Left forelimb (tissue), 1 donor: ENCODE measurements at places on chromosomes 12 and 14.

DNA sequence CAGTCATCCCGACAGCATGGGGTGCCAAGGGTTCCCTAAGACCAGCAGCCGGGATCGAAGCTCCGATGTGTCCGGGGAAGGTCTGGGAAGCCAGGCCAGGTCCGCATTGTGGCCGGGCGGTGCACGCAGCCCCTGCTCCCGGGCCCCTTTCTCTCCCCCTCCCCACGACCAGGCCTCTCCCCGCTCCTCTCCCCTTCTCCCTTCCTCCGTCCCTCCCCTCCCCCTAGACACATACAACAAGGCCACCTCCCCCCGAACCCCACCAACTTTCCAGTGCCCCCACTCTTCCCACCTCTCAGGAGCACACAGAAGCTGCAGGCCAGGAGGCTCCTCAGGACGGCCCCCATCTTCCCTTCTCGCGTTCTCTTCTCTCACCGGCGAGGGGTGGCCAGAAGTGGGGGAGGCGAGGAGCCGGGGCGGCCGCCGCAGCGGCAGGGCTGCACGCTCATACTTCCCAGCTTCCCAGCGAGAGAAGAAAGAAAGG lies 413 bp downstream of the LRP6 start:
- DNase-seq, result no peak

DNA sequence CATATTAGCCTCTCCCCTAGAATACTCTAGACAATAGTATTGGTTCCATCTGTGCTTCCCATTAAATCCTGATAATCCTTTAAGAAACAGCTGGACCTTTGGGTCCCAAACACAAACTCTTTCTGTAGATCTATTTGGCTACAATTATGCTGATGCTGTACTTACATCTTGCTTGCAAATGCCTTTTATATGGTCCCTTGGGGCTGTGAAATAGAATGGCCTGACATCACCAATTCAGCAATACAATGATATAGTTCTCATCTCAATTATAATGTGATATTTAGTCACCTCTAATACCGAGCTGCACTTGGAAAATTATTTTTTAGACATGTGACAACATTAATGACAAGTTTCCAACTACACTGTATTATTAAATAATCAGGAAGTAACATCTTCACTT lies 261.5 kb downstream of the SOX5 start:
- DNase-seq, result no peak

- DNase-seq, result no peak
These were observed 49.5 kb upstream of the KCNC2 start for GRCh38 chr12:75259143-75259542.

- no peak for DNase-seq
These were observed 158.2 kb downstream of the FOXN3 start for GRCh38 chr14:89258728-89259273.

DNA sequence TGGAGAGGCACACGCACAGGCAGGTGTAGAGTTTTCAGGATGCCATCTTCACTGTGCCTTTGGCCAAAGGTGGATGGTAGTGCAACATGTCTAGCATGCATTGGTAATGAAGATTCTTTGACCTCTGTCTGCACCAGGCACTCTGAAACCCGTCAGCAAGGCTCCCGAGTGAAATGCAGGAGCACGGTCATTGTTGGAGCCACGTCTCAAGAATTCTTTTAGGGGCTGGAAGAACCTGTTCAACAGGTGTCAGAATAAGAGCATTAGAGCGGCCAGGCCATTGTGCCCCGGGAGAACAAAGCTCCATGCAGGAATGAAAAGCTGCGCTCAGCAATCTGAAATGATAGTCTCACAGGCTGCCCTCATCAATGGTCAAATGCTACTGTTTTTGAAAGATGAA lies 40.2 kb upstream of the DICER1 start:
- DNase-seq, result no peak

DNA sequence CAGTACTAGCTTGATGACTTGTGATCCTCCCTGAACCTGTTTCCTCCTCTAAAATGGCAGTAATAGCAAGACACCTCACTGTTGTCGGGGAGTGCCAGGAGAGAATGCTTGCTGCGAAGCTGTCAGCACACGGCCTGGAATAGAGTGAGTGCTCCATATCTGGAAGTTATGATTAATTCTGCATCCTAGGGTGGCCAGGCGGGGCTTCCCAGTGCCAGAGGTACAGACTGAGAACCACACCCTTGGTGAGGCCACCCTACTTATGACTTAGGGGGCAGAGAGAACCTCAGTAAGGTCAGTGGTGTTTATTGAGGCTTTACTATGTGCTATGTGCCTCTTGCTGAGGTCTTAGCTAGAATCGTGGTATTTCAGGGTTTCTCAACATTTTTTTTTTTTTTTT lies 20.1 kb downstream of the MORN3 start:
- no peak for DNase-seq

GRCh38 chr14:52124791-52125684 lies 56.2 kb upstream of the NID2 start:
- no peak for DNase-seq

DNA sequence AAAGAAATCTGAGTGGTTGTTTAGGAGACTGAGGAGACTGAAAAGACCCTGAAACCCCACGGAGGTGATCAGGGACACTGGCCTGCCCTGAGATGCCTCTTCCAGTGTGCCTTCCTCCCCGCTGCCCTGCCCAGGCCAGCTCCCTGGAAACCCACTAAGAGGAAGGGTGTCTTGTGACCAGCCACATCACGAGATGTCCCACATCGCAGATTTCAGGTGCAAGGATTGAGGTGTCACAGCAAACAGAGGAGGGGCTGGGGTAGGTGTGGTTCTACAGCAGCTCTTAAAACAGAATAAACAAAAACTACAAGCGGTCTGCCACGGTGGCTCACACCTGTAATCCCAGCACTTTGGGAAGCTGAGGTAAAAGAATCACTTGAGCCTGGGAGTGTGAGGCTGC lies 184.3 kb upstream of the C14orf180 start:
- DNase-seq, result no peak

DNA sequence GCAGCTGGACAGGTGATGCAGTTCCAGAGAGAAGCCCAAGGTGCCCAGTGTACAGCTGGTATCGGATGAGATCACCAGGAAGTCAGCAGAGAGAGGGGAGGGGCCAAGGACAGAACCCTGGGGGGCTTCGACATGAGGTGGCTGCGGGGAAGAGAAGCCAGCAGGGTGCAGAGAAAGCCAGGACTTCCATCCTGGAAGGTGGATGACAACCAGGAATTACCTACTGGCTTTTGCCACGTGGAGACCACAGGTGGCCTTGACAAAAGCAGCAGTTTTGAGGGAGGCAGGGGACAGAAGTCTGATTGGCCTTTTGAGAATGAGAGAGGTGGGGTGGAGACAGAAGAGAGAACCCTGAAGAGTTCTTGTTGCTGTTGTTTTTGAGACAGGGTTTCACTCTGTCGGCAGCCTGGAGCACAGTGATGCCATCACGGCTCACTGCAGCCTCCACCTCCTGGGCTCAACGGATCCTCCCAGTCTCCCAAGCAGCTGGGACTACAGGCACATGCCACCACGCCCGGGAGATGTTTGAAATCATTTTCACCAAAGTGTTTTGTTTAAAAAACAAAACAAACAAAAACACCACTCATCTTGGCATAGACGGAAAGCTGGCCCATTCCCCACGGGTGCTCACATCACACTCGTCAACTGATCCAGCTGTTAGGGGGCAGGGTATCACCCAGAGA lies 35.2 kb downstream of the CDC42BPB start:
- no peak for DNase-seq

- DNase-seq, result no peak
These were observed 209.1 kb downstream of the NUBPL start for GRCh38 chr14:31770271-31770670.

DNA sequence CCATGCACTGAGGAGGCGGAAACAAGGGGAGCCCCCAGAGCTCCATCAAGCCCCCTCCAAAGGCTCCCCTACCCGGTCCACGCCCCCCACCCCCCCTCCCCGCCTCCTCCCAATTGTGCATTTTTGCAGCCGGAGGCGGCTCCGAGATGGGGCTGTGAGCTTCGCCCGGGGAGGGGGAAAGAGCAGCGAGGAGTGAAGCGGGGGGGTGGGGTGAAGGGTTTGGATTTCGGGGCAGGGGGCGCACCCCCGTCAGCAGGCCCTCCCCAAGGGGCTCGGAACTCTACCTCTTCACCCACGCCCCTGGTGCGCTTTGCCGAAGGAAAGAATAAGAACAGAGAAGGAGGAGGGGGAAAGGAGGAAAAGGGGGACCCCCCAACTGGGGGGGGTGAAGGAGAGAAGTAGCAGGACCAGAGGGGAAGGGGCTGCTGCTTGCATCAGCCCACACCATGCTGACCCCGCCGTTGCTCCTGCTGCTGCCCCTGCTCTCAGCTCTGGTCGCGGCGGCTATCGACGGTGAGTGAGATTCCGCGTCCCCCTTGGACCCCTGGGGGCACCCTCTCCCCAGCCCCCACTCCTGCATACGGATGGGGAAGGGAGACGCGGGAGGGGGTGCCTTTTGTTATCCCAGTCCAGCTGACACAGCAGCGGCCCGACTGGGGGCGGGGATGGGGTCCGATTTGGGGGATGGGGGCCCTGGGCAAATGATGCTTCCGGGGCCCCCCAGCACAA lies 400 bp downstream of the LRP1 start:
- DNase-seq, result no peak

- DNase-seq, result no peak
These were observed 1069.1 kb downstream of the SLC6A15 start for GRCh38 chr12:83843541-83843940.

- no peak for DNase-seq
These were observed 15.9 kb downstream of the ATP6V1D start for GRCh38 chr14:67343601-67344230.

DNA sequence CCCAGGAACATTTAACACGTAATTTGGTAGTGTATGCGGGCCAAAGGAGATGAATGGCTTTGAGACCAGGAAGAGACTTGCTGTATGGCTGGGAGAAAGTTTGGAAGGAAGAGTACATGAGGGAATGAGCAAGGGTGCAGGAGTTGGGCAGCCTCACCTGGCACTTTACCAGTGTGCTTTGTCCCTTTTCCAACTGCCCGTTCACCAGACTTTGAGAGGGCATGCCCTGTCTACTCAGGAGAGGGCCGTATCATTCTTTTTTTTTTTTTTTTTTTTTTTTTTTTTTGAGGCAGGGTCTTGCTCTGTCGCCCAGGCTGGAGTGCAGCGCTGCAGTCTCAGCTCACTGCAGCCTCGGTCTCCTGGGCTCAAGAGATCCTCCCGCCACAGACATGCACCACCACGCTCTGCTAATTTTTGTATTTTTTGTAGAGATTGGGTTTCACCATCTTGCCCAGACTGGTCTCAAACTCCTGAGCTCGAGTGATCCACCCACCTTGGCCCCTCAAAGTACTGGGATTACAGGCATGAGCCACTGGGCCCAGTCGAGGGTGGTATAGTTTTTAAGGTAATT lies 6.5 kb downstream of the DYNC1H1 start:
- no peak for DNase-seq

DNA sequence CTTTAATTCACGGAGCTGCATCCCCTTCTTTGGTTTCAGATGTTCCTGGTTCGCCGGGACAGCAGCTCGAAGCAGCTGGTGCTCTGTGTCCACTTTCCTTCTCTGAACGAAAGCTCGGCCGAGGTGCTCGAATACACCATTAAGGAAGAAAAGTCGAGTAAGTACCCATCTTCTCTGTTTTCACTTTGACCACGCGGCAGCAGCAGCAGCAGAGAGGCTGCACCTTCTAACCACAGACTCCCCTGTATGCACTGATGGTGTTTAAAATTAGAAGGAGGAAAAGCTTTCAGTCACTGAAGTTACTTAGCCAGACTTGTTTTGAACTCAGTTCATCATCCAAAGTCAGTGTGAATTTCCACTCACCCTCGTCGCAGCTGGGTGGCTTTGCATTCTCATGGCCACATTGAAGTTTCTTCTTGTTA lies 63.8 kb downstream of the RIN3 start:
- no peak for DNase-seq

- DNase-seq, result no peak
These were observed 58.2 kb upstream of the ALG10B start for GRCh38 chr12:38258411-38258810.

- no peak for DNase-seq
These were observed 39.4 kb downstream of the SLC6A12 start for GRCh38 chr12:174596-174995.

DNA sequence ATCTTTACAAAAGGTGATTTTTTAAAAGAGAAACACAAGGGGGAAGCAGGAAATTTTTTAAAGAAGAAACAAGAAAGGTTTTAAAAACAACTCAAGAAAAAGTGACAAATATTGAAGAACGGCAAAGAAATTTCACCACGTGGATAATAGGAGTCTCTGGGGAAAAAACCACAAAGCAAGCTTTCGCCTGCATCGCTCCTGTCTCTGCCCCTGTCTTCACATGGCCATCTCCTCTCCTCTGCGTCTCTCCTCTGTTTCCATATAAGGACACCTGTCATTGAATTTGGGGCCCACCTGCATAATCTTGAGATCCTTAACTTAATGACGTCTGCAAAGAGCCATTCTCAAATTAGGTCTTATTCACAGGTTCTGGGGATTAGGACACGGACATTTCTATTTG lies 175.8 kb downstream of the ETV6 start:
- DNase-seq, result no peak

- no peak for DNase-seq
These were observed 16.2 kb upstream of the KCNK13 start for GRCh38 chr14:90045616-90046015.

DNA sequence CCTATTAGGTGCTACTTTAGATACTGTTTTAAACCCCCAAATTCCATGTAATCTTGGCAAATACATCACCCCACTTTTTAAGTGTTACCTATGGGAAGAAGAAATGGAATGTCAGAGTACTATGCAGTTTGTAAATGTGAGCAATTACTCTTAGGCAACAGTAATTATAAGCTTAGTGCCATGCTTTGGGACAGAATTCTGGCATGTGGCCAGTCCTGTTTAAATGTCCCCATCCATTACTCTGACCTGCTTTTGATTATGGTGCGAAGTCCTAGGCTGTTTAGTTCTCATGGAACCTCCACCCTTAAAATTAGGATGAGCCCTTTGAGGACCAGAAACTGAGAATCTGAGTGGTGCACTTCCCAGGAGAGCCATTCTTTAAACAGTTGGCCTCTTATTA lies 321.4 kb upstream of the RGS6 start:
- DNase-seq, result no peak

GRCh38 chr14:53640695-53641094 lies 315.9 kb downstream of the BMP4 start:
- DNase-seq, result no peak

GRCh38 chr12:95949477-95950206 lies 6.5 kb downstream of the AMDHD1 start:
- no peak for DNase-seq

DNA sequence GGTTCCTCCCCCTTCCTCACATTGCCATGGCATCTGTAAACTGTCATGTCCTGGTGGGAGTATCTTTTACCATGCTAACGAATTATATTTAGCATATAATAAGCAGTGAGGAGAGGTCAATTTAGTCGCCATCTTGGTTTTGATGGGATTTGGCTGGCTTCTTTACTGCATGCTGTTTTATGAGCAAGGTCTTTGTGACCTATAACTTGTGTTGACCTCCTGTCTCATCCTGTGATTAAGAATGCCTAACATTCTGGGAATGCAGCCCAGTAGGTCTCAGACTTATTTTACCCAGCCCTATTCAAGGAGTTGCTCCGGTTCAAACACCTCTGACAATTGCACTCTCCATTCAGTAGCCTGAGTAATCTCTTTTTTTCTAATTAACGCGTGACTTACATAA lies 2.1 kb upstream of the EIF4B start:
- no peak for DNase-seq

GRCh38 chr12:25824734-25825133 lies 133.7 kb upstream of the RASSF8 start:
- DNase-seq, result no peak

- DNase-seq, result peak; percentile 15
These were observed 66.5 kb downstream of the TBC1D30 start for GRCh38 chr12:64890873-64891468.
